ENCODE measurements at places on chromosomes 1 and 21. TPM values are rescaled to one million over a fixed set of nuclear protein-coding genes. Genes with fewer than 3 reads are reported as not detected.

The KRTAP19-4 gene
- total RNA-seq: not detected

The ABCD3 gene
- 26.6 TPM for total RNA-seq

The PCP4 gene
- not detected for total RNA-seq

The CD48 gene
- not detected for total RNA-seq

The MEX3A gene
- 2.3 TPM for total RNA-seq

The HIVEP3 gene
- total RNA-seq: 3.9 TPM

The FMO5 gene
- 0.29 TPM for total RNA-seq

The UBL4B gene
- not detected for total RNA-seq

The AGTRAP gene
- total RNA-seq: 116 TPM

The GBP6 gene
- total RNA-seq: not detected

The MYOC gene
- not detected for total RNA-seq

The FCN3 gene
- total RNA-seq: not detected

The ARHGEF16 gene
- 4.8 TPM for total RNA-seq

The TMPRSS3 gene
- total RNA-seq: 0.20 TPM

The CLCA2 gene
- not detected for total RNA-seq

The LRRC3 gene
- 2.0 TPM for total RNA-seq

The NAV1 gene
- 10.1 TPM for total RNA-seq

The GPR25 gene
- not detected for total RNA-seq

The PLCH2 gene
- total RNA-seq: 0.28 TPM

The LDLRAD1 gene
- not detected for total RNA-seq

The DNAI4 gene
- 0.39 TPM for total RNA-seq

The KIF21B gene
- total RNA-seq: 2.6 TPM

The ALDH9A1 gene
- total RNA-seq: 41.2 TPM

The DISP1 gene
- 1.3 TPM for total RNA-seq

The S100A16 gene
- total RNA-seq: 615 TPM

The CBR3 gene
- 12.7 TPM for total RNA-seq

The CSMD2 gene
- not detected for total RNA-seq

The ATF6 gene
- total RNA-seq: 14.4 TPM

The RALGPS2 gene
- 31.5 TPM for total RNA-seq

The POU2F1 gene
- total RNA-seq: 2.5 TPM

The LCE3B gene
- not detected for total RNA-seq

The CA6 gene
- not detected for total RNA-seq

The CD84 gene
- total RNA-seq: not detected
